ENCODE measurements at places on chromosomes 12 and 14. TPM values are rescaled to one million over a fixed set of nuclear protein-coding genes. Genes with fewer than 3 reads are reported as not detected.

GRCh38 chr12:67942724-67943123 is 46.5 kb upstream of the IFNG-AS1 start:
- ATAC-seq: no peak

DNA sequence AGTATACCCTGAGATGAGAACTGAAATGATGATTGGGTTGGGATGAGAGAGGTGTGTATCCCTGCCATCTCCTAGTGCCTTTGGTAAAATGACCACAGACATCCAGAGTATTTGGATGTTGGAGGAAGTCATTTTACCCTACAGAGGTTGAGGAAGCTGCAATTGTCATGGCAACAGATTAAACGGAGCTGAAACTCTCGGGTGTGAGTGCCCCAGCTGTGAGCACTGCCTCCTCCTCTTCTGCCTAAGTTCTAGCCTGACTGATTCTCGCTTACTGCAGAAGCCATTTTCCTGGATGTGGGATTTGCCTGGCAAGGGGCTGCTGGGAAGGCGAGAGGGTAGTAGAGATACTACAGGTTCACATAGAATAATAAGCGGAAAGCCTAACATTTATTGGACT is 10.3 kb upstream of the PPP4R4 start:
- ATAC-seq: peak; percentile 61

- ATAC-seq: no peak
Observed at GRCh38 chr12:31821484-31821883, 92.7 kb upstream of the AMN1 start.

GRCh38 chr14:98109326-98109725 is 1162.7 kb downstream of the BCL11B start:
- ATAC-seq: no peak

DNA sequence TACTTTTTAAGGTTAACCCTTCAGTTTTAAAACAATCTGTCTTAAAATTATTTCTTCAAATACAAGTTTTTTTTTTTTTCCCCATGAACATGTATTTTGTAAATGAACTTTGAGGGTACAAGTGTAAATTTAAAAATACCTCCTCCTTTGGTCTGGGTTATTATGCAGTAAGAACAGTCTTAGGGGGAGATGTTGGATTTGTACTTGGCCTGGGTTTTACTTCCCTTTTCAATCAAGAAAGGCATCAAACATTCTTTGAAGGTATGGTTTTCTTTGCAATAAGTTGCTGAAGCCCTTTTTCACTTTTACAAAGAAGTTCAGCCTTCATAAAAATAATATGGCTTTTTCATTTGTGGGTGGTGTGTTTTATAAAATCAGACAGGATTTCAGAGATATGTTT is 20.5 kb downstream of the WBP11 start:
- ATAC-seq: no peak

DNA sequence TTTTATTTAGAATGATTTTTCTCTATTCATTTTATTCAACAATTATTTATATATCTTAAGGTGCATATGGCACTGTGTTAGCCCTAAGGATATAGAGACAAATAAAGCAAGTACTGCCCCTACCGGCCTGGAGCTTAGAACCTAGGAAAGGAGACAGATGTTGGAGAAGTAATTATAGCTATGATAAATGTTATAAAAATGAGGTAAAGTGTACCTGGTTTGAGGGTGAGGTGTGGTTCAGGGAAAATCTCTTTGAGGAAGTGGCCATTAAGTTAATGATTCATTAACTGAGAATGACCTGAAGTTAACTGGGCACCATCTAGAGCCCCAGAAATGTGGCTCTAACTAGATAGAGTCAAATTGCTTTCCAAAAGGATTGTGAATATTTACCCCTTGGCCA is 31.9 kb downstream of the CDKL1 start:
- no peak for ATAC-seq

DNA sequence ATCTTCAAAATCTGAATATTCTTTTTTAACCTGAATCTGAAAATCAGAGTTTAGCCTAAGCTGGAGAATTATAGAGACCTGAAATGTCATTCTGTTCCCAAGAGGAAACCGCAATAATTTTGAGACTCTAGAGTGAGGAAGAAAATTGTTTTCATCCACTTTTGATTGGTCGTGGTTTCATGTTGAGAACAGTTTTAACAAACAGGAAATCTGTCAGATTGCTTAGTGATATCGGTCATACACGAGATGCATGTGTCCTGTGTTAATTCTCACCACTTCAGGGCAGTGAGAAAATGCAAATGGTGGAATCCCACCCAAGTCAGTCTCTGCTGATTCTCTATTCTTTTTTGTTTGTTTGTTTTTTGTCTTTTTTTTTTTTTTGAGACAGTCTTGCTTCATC is 1498.5 kb upstream of the TMEM132C start:
- peak; percentile 61 for ATAC-seq

- ATAC-seq: peak; percentile 98
Observed at GRCh38 chr12:57583008-57583831, 7.8 kb upstream of the PIP4K2C start.

- no peak for ATAC-seq
Observed at GRCh38 chr12:39830852-39831520, 211.4 kb upstream of the ABCD2 start.

DNA sequence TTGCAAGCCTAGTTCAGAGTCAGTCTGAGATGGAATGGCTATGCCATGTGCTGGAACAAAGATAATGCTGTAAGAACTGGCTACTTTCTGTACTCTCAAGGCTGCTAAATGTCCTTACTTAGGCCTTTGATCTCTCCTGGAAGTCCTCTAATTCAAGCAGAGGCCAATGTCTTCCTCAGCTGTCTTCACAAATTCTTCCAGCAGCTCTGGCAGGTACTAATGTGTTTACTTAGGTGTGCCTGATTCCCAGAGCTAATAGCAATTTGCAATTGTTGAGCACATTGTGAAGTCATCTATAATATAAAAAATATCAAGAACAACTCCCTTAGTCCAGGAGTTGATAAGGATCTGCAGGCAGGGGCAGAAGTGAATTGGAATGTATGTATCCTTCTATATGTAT is 3.8 kb upstream of the MYF5 start:
- no peak for ATAC-seq

GRCh38 chr12:98719515-98720504 is 74.7 kb downstream of the APAF1 start:
- no peak for ATAC-seq

GRCh38 chr12:43255522-43256111 is 296.4 kb downstream of the ADAMTS20 start:
- ATAC-seq: no peak

- peak; percentile 63 for ATAC-seq
Observed at GRCh38 chr14:70999117-70999516, 91.9 kb downstream of the PCNX1 start.

GRCh38 chr14:97395068-97395467 is 597.9 kb downstream of the VRK1 start:
- no peak for ATAC-seq

DNA sequence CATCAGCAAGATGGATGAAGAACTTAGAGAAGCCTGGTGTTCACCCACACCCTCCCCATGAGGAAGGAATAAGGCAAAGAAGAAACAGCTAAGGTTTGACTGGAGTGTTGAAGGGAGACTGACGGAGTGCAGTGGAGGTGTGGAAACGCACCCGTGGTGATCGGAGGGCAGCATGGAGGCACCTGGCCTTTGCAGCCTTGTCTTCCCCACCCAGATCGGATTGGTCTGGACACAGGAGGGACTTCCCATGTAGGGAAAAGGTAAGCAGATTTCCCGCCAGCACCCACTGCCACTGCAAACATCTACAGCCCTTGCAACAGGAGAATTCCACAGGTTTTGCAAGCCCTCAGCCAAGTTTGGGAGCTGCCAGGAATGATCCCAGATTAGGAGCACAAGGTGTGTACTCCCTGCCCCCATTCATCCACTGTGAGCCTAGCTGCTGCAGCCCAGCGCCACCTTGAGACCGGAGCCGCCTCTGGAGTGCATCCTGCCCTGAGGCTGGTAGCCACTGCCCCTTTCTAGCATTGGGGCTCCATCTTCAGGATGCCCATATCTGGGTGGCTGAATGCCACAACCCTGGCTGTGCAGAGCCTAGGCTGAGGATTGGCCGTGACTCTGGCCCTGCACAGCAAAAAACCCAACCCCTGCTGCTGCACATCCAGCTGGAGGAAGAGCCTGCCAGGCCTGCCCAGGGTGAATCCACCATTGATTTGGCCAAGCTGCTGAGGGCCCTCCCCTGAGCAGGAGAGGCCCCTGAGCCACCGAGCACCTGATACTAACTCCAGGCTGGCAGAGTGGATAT is 411.1 kb downstream of the TMEM121 start:
- ATAC-seq: no peak

The FGF6 gene
- total RNA-seq: not detected

The SPIC gene
- not detected for total RNA-seq

The RNASE2 gene
- not detected for total RNA-seq

Measured in activated T-helper 17 cell treated with anti-CD3 and anti-CD28 coated beads, Interleukin-2, amount 50 U/mL, for 72 hours (primary cell).